ENCODE measurements at places on chromosomes 2 and 18.

DNA sequence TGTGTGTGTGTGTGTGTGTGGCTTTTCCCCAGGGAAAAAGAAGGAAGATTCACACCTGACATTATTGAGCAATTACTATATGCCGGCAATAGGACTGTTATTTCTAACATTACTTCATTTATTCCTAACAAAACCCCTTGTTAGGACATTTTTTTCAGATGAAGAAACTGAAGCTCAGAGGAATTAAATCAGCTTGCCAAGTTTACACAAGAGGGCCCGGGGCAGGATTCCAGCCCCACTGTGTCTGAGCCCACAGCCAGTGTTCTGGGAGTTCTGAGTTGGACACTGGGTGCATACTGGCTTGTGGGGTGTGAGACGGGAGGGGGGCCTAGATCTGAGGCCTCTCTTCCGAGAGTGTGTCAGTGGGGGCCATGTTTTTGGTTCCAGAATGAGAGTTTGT is 9.9 kb downstream of the TOGARAM2 start:
- no peak overlapping the region for H3K4me3 ChIP-seq
- no peaks in the 10 kb centered on the region for H3K27me3 ChIP-seq

- H3K36me3 ChIP-seq = no peaks in the 10 kb centered on the region
- no peak for DNase-seq
- H3K27me3 ChIP-seq = no peaks in the 10 kb centered on the region
- H3K4me3 ChIP-seq = no peak overlapping the region
- no peak overlapping the region for H3K27ac ChIP-seq
- no peaks in the 10 kb centered on the region for H3K4me1 ChIP-seq
Observed at GRCh38 chr18:80103231-80103630, 5.8 kb upstream of the ADNP2 start.

DNA sequence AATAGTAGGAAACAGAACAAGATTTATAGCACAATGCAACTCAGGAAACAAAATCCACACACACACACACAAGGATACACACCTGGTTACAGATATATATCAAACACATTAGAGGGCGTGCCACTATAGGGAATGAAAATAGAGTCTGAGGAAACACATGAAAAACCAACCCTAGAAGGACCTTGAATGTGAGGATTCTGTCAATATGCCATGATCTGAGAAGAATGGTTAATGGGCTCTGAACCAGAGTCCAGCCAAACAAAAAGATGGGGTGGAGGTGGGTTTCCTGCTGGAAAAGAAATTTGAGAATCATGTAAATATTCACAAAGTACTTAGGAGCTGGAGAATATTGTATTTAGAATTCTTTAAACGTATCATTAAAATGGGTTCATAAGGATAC is 7.8 kb upstream of the TMEM37 start:
- no peaks in the 10 kb centered on the region for H3K36me3 ChIP-seq
- no peaks in the 10 kb centered on the region for H3K27me3 ChIP-seq
- H3K27ac ChIP-seq = no peak overlapping the region
- DNase-seq = no peak
- no peaks in the 10 kb centered on the region for H3K4me1 ChIP-seq

GRCh38 chr2:168116448-168116847 is 130.9 kb downstream of the STK39 start:
- H3K36me3 ChIP-seq = no peaks in the 10 kb centered on the region
- no peaks in the 10 kb centered on the region for H3K4me1 ChIP-seq
- no peak overlapping the region for H3K4me3 ChIP-seq
- H3K27ac ChIP-seq = no peak overlapping the region

DNA sequence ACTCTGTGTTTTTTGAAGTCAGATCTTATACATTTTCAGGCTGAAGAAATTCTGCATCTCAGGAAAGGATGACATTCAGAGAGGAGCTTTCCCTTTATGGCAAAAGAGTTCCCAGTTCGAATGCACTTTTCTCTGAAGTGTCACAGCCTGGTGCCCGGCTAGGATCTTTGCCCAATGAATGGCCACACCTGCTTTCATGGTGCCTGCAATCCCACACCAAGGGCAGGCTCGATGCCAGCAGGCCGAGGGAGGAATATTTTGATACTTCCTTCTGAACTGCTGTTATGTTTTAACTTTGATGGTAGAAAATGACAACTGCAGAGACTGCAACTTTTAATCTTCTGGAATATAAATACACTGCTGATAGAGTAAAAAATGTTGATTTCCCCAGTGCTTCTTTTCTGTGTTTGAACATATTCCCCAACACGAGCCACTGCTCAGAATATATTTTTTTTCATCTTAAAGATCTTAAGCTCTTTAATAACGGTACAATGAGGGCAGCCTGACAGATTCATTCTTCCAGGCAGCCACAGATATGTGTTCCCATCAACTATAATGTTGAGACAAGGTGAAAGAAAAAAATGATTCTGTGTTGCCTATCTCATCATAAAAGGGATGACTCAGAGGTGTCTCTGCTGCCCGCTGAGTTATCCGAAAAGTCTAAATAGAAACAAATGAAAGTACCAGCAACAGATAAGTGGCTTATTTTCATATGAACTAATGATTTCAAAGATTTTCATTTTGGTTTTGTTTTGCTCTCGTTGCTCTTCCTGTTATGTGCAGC is 848.5 kb downstream of the DCDC2C start:
- no peaks in the 10 kb centered on the region for H3K27me3 ChIP-seq
- no peak overlapping the region for H3K4me3 ChIP-seq
- H3K4me1 ChIP-seq = no peaks in the 10 kb centered on the region
- H3K36me3 ChIP-seq = no peaks in the 10 kb centered on the region
- DNase-seq = no peak
